Mucosa of gallbladder (tissue), 1 donor: ENCODE measurements at places on chromosomes 1 and 21.

GRCh38 chr1:3620708-3621107 lies 4.1 kb upstream of the TPRG1L start:
- DNase-seq = no peak

DNA sequence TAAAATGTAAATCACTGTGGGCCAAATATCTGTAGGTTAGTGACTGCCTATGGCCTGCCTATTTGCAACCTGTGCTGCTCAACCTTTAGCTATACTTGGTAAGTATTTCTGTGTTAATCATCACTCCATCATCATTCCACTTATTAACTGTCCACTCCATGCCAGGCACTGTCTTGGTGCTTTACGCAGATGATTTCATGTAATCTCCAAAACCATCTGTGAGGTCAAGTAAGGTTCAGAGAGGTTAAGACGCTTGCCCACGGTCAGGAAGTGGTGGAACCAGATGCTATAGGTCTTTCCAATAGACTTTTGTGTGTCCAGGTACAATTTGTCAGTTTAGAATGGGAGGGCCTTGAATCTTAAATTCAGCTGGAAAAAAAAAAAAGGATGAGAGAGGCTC lies 10.8 kb upstream of the PHACTR4 start:
- DNase-seq = no peak

DNA sequence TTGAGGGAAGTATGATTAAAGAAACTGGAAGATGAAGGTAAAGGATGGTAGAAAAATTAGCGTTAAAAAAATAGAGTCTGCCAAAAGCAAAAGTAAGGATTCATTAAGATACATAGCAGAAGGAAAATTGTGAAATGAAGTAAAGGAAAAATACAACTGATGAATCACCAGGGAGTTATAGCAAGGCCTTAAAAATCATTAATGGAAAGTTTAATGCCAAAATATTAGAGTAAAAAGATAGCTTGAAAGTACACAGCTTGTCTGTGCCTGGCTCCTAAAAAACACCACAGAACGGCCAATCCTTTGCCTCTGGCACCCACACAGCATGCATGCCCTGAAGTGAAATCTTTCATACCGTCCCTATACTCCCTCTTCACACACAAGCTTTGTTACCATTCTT lies 66.9 kb upstream of the APOBEC4 start:
- no peak for DNase-seq

DNA sequence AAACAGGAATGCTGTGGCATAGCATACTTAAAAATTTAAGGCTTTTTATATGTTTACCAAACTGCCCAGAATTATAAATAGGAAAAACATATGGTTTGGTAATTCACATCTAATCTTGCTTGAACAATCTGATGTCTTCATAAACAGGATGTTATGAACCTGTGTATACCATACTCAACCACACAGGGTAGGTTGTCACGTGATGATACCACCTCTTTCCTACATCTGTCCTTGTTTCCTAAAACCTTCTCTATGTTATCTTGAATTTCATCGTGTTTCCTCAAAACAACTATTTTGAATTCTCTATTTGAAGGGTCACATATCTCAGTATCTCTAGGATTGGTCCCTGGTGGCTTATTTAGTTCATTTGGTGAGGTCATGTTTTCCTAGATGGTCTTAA lies 631.0 kb upstream of the PKN2 start:
- no peak for DNase-seq

- DNase-seq = no peak
Observed at GRCh38 chr1:7298749-7299151, 472.3 kb upstream of the VAMP3 start.

- no peak for DNase-seq
Observed at GRCh38 chr1:10140981-10141380, 69.4 kb upstream of the KIF1B start.

GRCh38 chr1:94327001-94327690 lies 89.8 kb upstream of the ARHGAP29 start:
- peak; percentile 37 for DNase-seq

GRCh38 chr1:32170991-32171390 lies 8.5 kb upstream of the TXLNA start:
- no peak for DNase-seq

- DNase-seq = no peak
Observed at GRCh38 chr1:55626326-55626725, 411.2 kb upstream of the USP24 start.

DNA sequence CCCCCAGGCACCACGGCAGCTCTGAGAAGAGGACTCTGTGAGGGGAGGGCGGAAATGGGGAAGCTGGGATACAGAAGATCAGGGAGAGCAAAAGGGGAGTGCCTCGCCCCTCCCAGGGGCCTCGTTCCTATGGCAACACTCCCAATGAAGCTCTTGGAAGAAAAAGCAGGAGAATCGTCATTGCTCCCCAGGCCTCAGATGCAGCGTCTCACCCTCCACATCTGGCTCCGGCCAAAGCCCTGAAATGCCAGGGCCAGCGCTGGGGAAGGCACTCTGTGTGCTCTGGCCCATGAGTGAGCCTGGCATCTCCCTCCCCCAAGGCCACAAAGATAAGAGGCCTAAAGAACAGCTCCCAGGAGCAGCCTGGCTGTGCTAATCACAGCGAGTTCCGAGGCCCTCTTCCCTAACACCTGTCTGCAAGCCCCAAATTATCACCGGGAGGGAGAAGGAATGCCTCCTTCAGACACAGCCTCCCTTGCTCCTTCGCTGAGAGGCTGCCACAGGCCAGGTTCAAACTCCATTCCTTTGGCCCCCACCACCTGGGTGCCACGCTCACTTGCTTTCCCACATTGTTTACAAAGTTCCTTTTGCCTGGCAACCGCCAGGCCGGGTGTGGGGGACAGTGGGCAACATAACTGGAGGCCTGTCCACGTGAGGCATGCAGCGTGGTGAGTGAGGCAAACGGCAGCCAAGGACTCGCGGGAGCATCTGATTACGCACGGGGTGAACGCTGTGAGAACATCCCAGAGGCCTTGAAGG lies 27.8 kb downstream of the ECE1 start:
- peak; percentile 77 for DNase-seq

GRCh38 chr1:18012686-18013085 lies 94.9 kb upstream of the IGSF21 start:
- no peak for DNase-seq

- DNase-seq = no peak
Observed at GRCh38 chr1:228206582-228207351, 1.1 kb upstream of the OBSCN start.

GRCh38 chr21:25647647-25648046 lies 8.6 kb downstream of the JAM2 start:
- no peak for DNase-seq

DNA sequence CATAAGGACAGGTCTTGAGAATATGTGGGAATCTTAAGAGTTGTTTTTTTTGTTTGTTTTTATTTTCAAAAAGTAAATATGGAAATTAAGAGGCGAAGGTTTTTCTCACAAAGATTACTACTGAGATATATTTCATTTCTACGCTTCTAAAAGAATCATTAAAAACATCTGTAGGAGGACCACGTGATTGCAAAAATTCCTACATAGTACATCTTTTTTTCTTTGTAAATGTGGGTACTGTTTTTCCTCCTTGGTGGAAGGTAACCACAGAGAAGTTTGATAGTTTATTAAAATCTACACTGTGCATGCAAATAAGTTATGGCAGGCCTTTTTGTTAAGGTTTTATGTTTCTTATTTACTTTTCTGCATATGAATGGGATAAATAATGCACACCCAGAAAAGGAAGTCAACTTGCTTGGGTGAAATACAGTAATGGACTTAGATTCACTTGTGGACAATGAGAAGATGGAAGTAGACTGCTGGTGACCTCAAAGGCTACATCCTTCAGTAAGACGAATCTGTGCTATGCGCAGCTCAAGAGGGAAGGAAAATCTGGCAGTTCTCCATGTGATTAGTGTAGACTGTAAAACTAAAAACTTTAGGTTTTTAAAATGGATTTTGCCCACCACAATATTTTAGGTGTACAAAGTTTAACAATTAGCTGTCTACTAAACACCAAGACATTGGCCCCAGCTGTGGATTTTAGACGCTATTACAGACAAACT lies 2.0 kb downstream of the AK5 start:
- no peak for DNase-seq

DNA sequence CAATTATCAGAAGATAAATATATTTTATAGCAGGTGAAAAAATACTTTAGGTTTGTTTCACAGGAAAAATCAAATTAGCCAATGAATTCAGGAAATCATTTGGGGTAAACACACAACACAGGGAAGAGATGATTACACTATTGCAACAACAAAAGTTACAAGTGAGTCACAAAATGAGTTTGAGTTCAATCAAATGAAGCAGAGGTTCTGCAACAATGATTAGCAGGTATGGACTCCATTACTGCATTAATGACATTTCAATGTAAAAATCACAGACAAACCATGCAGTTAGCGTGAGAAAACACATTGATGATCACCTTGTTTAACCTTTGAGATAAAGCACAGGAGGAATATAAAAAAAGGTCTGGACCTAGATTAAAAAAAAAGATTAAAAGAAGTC lies 9.7 kb downstream of the ADGRL4 start:
- DNase-seq = no peak

GRCh38 chr1:17190010-17190995 lies 14.6 kb upstream of the PADI1 start:
- DNase-seq = no peak

GRCh38 chr1:39671433-39671792 lies 494 bp downstream of the NT5C1A start:
- peak; percentile 16 for DNase-seq

- DNase-seq = no peak
Observed at GRCh38 chr1:233432916-233433315, 105.4 kb downstream of the MAP3K21 start.

DNA sequence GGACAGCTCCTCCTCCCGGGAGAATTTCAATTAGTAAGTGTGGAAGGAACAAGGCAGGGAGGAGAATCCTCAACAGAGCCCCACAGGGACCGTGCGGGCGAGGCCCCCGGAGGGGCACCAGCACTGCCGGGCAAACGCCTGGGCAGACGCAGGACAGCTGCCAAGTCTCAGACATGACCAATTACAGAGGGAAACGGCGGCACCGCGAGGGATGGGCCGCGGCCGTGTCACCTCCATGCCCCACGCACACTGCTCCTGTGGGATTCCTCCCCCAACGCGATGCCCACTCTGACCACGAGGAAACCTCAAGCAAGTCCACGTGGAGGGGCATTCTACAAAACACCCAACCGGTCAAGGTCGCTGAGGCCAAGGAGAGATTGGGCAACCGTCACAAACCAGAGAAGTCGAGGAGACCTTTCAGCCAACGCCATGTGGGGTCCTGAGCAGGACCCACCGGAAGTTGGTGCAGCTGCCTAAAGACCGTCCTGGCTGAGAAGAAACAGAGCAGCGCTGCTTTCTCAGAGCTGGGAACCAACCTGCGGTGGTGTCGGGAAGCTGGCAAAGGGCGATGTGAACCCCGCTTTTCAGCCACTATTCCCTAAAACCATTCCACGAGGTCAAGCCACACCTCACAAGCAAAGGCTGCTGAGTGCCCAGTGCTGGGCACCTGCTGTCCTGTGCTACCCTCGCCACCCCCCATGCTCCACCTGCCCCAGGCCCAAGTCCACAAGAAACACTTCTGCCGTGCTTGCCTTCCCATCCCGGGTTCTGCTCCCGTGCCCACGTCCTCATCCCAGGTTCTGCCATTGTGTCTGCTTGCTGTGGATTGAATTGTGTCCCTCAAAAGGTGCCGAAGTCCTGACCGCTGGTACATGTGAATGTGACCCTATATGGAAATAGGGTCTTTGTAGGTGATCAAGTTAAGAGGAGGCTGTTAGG lies 1.4 kb upstream of the KRTAP10-4 start:
- DNase-seq = peak; percentile 9

DNA sequence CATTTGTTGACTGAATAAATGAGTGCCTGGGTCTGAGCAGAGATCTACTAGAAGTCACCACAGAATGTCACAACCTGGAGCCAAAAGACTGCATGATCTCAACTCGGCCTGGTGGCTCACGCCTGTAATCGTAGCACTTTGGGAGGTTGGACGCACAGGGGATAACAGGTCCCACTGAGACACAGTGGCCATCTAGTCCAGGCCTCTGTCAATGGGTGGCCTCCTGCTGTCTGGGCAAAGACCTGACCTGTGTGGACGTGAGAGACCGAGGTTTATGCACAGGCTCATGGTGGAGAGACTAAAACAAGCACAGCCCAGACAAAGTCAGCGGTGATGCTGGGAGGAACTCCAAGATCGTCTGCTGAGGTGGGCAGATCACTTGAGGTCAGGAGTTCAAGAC lies 103.0 kb upstream of the BACE2 start:
- DNase-seq = no peak

DNA sequence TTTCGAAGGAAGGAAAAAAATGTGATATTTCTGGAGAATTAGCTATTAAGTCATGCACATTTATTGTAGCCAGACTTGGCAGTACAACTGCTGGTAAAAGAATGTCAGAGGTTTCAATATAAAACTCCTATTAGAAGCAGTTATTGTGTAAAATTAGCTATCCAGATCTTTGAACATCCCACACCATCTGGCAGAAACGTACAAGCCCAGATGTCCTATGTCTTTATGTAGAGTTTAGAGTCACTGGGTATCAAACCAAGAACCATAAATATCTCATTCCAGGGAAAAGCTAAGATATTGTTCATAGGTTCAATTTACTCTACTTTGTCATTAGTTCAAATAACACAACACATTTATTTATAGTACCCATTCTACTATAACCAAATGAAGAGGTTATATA lies 31.4 kb downstream of the OLFM3 start:
- no peak for DNase-seq

- DNase-seq = peak; percentile 61
Observed at GRCh38 chr1:117754061-117754969, 148.5 kb downstream of the TENT5C start.

DNA sequence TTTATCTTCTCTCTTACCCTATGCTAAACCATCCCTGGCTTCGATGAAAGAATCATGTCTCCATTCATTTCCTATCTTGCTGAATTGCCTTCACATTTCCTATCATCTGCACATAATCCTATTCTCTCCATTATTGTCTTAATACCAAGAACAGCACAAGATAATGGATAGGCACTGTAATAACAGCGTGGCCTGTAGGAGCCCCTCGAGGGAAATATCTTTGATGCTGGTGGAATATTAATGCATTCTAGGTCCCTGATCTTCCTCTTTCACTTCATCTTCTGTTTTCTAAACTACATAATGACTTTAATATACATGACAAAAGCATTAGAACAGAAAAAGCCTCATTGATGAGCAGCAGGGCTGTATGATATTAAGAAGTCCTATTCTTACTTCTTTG lies 720.6 kb downstream of the RWDD3 start:
- no peak for DNase-seq

GRCh38 chr1:118989006-118989815 lies 1.1 kb upstream of the TBX15 start:
- DNase-seq = no peak

GRCh38 chr1:210143465-210144062 lies 89.0 kb upstream of the SERTAD4 start:
- DNase-seq = peak; percentile 70

- peak; percentile 56 for DNase-seq
Observed at GRCh38 chr1:161196521-161197451, 2.1 kb downstream of the ADAMTS4 start.

- no peak for DNase-seq
Observed at GRCh38 chr1:211370669-211371068, 44.0 kb downstream of the TRAF5 start.
